Cardiac muscle cell (in vitro differentiated cells and primary cell): ENCODE measurements at places on chromosomes 4 and X.
A peak's percentile ranks its signal among the peaks of the same experiment; 100 is the strongest.

GRCh38 chr4:78656968-78657445, 105.4 kb downstream of the ANXA3 start:
- no peak for DNase-seq

- no peak for DNase-seq
Measured at GRCh38 chrX:132786217-132786616, 172.2 kb downstream of the HS6ST2 start.

DNA sequence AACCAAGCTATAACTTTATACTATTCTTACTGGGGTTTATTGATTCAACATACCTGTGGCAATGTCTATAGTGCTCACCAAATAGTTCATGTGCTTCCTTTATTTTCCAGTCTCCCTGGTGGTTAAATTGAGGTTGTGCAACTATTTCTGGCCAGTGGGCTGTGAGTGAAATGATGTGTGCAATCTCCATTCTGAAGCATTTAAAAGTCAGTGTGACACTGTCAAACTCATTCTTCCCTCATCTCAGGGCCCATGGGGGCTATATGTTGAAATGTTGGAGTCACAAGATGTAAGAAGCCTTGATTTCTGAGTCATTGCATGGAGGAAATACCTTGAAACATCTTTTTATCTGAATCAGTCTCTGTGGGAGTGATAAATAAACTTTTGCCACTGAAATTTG, 414.3 kb upstream of the RPS6KA3 start:
- peak; percentile 0 for DNase-seq

GRCh38 chr4:76939184-76939583, 10.4 kb upstream of the SEPTIN11 start:
- no peak for DNase-seq

GRCh38 chrX:109709129-109709631, 23.9 kb downstream of the ACSL4 start:
- DNase-seq, result peak; percentile 68

GRCh38 chr4:166003811-166004210, 130.8 kb downstream of the TLL1 start:
- no peak for DNase-seq

GRCh38 chrX:57906790-57907189, 3.5 kb downstream of the ZXDA start:
- DNase-seq, result no peak

- no peak for DNase-seq
Measured at GRCh38 chr4:64882311-64883086, 473.2 kb upstream of the TECRL start.
